ENCODE measurements at places on chromosomes 11 and 22.

DNA sequence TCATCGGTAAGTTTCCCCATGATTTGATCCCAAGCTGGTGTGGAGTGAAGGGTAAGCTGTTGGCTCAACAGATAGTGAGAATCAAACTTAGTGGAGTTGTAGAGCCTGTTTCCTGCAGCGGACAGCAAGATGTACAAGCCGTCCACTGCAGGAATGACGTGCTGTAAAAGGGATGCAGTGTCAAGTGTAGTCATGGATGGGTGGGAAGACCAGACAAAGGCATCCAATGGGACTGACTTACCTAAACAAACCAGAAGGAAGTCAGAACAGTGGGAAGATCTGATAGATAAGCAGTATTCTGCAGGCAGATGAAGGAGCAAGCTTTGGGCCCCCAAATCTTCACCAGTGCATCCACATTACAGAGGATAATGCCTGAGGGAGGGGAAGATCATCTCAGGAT lies 8.8 kb downstream of the ZBTB16 start:
- DNase-seq: no peak

DNA sequence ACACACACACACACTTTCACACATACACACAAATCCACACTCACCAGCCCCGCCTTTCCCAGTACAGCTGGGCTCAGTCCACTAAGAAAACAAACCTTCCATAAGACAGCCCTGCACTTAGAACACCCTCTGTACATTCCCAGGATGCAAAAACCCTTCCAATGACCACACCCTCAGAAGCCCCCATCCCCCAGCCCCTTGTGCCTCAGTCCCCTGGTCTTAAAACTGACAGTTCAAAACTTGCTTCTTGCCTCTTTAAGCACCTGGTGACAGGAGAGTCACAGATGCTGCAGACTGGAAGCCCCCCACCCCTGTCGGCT lies 23.0 kb downstream of the APLNR start:
- DNase-seq: no peak

DNA sequence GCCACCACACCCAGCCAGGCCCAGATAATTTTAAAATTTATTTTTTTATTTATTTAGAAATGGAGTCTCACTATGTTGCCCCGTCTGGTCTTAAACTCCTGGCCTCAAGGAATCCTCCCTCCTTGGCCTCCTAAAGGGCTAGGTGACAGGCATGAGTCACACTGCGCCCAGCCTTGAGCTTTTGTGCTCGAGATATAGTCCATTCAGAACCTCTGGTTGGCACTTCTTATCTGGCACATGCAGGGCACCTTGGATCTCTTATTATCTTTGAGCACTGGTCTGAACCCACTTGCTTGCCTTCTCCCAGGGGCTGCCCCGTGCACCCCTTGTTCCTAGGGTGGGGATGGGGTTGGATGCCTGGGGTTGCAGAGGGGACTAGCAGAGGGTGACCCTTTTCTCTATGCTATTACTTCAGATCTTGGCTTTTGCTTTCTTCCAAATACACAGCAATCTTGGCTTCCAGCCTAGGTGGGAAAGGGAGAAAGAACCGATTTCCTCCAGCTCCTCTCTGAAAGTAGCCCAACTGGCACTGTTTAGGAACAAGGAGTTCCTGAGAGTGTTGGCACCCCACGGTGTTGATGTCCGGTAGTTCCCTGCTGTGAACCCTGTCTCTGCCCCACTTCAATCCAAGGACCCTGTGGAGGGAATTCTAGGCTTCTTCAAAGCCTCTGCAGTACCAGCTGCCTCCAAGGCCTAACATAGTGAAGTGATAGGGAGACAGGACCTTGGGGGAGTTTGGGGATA lies 1.3 kb upstream of the SLC3A2 start:
- DNase-seq: peak; percentile 53

DNA sequence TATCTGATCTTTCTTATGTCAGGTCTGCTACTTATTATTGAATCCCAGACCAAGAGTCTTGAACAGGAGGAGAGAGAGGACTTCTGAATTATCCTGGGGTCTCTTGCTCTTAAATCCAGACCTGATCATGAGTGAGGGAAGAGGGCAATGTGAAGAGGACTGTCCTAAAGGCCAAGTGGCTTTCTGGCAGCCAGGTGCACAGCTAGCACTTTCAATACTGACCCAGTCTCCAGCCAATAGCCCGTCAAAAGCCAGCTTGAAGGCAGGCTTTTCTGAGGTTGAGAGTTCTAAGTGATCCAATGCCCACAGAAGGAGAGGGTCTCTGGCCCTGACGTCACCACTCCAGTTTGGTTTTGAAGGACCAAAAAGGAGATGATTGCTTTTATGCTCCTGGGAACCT lies 37.2 kb downstream of the FBXO7 start:
- no peak for DNase-seq

DNA sequence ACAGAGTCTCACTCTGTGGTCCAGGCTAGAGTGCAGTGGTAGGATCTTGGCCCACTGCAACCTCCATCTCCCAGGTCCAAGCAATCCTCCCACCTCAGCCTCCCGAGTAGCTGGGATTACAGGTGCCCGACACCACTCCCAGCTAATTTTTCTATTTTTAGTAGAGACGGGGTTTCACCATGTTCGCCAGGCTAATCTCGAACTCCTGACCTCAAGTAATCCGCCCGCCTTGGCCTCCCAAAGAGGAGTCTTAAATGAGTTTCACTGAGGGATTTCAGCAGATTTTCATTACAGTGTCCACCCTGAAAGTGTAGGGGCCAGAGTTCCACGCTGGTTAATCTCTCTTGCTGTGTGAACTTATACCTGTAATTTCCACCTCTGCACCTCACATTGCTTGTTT lies 412 bp upstream of the RPS3 start:
- no peak for DNase-seq

DNA sequence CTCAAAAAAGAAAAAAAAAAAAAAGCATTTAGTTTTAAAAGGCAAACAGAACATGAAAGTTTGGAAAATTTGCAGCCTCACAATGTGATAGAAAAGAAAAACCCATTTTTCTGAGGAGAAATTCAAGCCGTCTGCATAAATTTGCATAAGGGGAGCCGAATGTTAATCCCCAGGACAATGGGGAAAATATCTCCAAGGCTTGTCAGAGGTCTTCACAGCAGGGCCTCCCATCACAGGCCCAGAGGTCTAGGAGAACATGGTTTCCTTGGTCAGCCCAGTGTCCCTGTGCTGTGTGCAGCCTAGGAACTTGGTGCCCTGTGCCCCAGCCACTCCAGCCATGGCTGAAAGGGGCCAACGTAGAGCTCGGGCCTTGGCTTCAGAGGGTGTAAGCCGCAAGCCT lies 109.1 kb downstream of the TRIM44 start:
- DNase-seq: no peak

- DNase-seq: no peak
Measured at GRCh38 chr11:107598225-107599139, 7.5 kb downstream of the ELMOD1 start.

DNA sequence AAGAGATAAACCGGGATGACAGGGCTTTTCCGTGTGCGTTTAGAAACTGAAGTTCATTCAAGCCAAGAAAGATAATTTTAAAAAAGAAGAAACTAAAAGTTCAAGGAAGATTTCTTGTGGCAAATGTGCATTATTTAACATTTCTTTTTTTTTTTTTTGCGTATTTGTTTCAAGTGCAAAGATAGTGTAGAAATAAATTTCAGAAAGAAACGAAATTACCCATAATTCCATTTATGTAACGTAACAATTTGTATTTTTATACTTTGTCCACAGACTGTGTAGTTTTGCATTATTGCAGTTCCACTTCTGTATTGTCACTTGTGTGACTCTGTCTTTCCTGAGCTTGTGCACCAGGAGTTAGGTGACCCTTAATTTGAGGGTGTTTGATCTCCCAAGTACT lies 24.0 kb downstream of the SNAP29 start:
- DNase-seq: no peak

- peak; percentile 75 for DNase-seq
Measured at GRCh38 chr11:118908901-118909618, 16.7 kb downstream of the BCL9L start.

DNA sequence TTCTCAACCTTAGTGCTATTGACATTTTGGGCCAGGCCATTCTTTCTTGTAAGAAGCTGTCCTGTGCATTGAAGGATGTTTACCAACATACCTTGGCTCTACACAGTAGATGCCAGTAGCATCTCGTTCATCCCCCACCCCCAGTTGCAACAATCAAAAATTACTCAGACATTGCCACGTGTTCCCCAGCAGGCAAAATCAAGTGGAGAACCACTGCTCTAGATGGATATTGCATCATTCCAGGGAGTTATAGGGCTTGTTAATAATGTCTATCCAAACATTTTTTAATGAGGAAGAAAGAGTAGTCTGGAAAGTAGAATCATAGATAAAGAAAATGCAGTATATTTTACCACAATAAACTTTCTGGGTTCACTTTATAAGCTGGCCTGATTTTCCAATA lies 64.1 kb downstream of the PRMT3 start:
- no peak for DNase-seq

DNA sequence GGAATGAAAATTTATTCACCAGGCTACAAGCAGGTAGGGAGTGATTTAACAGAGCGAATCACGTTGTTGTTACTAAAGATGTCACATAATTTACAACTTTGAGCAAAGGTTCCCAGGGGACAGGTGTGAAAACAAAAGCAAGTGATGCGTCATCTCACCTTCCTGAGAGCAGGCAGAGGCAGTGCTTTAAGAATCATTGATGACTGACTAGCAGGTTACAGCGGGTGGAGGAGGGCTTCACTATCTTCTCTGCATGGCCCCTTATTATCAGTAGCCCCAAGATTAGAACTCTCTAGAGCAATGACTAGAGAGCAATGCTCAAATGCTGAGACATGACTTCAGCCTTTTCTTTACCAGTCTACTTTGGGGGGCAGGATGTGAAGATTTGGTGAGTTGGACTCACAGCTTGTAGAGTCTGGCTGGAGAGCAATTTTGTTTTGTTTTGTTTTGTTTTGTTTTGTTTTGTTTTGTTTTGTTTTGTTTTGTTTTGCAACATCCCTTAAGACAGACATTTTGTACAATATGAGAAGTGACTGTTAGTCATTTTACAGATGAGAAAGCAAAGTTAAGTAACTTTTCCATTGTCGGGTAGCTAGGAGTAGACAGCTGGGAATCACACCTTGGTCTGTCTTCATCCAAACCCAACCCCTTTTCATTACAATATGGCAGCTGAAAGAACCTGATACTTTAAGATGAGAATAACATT lies 84.8 kb downstream of the SLC1A2 start:
- no peak for DNase-seq

DNA sequence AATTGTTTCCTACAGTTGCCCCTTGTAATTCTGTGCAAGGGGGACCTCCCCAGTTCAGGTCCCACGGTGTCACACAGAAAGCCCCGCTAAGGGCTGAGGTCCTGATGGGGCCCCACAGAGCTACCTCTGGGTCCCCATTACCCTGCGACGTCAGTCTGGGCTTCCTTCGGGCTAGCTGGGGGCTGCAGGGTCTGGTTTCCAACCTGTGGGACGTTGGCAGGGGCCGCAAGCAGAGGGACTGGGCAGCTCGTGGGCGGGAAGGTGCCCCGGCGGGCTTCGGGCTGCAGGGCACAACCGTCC lies 698 bp downstream of the SLC37A4 start:
- no peak for DNase-seq

DNA sequence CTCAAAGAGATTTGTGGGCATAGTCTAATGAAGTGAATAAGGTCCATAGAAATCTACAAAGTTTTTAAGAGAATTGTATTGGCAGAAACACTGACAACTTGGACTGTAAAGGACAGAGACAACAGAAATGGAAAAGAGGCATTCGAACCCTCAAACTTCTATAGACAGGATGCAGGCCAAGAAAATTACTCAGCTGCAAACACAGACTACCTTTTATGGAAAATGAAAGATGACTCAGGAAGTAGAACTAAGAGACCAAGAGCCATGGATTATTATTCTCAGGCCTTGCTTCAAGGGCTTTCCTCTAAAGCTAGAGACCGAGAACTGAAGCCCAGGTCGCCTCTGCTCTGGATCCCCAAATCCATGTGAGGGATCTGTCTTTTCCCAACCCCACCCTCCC lies 3.8 kb upstream of the PELI3 start:
- DNase-seq: no peak

DNA sequence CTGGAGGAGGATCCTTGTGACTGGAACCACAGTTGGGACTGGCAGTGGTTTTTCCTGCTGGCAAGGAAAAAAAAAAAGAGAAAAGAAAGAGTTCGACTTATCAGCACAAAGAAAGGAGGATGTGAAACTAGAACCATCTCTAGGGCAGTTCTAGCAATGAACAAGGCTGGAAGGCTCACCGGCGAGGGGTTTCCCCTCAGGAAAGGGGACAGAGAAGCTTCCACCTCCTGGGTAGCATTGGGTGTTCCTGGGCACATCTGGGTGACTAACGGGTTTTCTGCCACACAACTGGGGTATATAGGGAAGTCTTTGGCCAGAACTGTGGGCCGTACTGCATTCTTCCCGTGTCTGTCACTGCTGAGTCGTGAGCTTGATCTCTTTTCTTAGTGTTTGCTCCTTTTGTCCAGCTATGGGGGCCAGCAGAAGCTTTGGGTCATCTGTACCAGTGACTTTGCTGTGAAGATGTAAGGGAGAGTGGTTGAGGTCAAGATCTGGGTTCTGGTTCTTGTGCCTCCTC lies 109.4 kb upstream of the OR4B1 start:
- no peak for DNase-seq

DNA sequence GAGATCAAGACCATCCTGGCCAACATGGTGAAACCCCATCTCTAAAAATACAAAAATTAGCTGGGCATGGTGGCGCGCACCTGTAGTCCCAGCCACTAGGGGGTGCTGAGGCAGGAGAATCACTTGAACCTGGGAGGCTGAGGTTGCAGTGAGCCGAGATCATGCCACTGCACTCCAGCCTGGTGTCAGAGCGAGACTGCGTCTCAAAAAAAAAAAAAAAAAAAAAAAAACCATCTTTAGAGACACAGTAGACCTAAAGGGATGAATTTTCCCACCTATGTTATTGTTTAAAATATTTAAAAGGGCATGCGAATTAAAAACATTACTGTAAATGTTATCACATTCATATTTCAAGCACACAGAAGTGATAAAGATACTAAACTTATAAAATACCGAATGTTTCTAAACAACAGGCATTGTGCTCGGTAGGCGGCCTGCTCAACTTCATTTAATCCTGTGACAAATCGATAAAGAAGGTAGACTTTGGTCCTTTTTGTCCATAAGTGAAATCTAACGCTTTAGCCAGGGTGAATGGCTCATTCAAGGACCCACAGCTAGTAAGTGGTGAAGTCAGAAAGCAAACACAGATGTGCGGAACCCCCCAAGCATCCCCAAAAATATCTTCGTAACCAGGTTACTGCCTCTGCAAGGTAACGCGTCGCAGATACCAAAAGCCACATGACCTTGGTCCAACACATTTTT lies 16.1 kb downstream of the NCAPD3 start:
- no peak for DNase-seq

All from putamen (tissue), 1 donor.